ENCODE measurements at places on chromosomes 12 and 14. TPM values are rescaled to one million over a fixed set of nuclear protein-coding genes. Genes with fewer than 3 reads are reported as not detected.
A peak's percentile ranks its signal among the peaks of the same experiment; 100 is the strongest.

The MFAP5 gene
- not detected for total RNA-seq

GRCh38 chr12:126247936-126248335, 1182.7 kb downstream of the AACS start:
- no peak for DNase-seq

- DNase-seq, result no peak
Measured at GRCh38 chr14:97532052-97532451, 734.9 kb downstream of the VRK1 start.

GRCh38 chr12:93016752-93017350, 87.8 kb upstream of the EEA1 start:
- DNase-seq, result no peak

The ITGA7 gene
- 1.5 TPM for total RNA-seq

GRCh38 chr12:84046859-84047258, 865.7 kb downstream of the SLC6A15 start:
- DNase-seq, result no peak

GRCh38 chr14:96602186-96602585, 100.0 kb downstream of the PAPOLA start:
- no peak for DNase-seq

- DNase-seq, result no peak
Measured at GRCh38 chr12:69433653-69434052, 36.5 kb upstream of the FRS2 start.

DNA sequence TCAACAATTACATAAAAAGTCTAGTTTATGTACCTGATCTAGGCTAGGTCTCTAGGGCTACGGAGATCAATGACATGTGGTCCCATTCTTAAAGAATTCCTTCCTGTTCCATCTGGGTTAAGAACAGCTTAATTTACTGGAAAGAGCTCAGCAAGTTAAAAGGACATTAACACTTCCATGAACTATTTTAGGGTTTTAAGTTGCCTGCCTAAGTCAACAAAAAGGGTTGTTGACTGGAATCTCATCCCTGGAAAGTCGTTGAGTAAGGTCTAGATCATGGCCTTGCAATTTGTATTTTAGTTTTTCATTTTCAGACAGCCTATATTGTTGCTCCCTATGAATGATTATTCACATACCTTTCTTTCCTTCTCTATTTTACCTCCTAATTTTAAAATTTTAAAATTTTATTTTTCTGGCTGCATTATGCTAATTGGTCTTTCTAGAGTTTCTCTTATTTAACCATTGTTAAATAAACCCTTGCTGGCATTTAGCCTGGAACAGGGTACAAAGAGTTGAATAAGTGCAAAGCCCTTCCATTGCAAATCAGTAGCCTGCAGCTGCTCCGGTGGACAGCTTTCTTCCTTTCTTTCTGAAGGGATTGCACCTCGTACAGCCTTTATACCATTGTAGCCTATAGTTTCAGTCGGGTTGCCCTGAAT, 66.3 kb downstream of the VRK1 start:
- DNase-seq, result no peak

GRCh38 chr12:50606675-50607375, 102.0 kb downstream of the DIP2B start:
- DNase-seq, result no peak

The ATP23 gene
- total RNA-seq, result 8.3 TPM

The PTGDR gene
- 0.33 TPM for total RNA-seq

DNA sequence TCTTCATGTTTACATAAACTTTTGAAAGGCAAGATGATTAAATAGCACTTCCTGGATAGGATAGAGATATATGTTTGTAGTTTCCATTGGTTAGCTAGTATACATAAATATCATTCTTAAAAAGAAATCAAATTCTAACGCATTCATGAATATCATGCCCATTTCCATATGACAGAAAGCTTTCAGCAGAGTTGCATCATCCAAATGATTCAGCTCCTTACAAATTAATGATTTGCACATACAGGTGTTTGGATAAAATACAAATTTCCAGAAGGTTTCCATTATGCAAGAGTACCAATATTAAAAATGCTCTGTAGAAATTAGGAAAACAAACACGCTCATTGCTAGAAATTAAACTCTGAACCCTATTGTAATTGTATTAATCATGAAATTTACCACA, 264.4 kb downstream of the FOXG1 start:
- DNase-seq, result no peak

GRCh38 chr14:51395361-51395849, 155.4 kb downstream of the TMX1 start:
- no peak for DNase-seq

DNA sequence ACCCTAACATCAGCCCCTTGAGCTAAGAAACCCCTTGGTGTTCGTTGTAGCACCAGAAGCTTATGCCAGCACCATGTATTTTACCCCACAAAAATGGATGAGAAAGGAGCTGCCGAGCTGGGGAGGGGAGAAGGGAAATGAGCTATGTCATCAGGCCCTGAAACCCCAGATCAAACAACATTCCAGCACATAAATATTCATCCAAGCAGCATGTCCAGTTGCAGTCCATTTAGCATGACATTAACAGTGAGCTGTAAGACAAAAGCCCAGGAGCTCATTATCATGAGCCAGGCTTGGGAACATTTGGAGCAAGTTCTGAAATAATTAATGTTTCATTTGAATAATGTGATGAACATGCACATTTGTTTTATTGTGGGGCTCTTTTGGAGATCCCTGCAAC, 630.1 kb upstream of the TMEM132C start:
- DNase-seq, result no peak

The TAS2R42 gene
- not detected for total RNA-seq

DNA sequence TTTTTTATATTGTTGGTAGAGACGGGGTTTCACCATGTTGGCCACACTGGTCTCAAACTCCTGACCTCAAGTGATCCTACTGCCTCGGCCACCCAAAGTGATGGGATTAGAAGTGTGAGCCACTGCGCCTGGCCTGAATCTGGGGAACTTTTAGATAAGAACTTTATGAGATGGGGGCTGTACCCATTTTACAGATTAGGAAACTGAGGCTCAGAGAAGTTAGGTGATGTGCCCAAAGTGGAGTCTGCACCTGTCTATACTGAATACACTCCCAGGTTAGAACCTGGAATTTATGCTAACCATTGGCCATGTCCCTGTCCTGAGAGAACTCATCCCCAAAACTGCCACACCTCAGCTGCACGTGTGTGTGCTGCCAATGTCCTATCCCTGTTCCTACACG, 81.9 kb downstream of the ESRRB start:
- no peak for DNase-seq

- no peak for DNase-seq
Measured at GRCh38 chr12:19998961-19999804, 369.2 kb upstream of the PDE3A start.

The TAS2R50 gene
- total RNA-seq, result 0.56 TPM

DNA sequence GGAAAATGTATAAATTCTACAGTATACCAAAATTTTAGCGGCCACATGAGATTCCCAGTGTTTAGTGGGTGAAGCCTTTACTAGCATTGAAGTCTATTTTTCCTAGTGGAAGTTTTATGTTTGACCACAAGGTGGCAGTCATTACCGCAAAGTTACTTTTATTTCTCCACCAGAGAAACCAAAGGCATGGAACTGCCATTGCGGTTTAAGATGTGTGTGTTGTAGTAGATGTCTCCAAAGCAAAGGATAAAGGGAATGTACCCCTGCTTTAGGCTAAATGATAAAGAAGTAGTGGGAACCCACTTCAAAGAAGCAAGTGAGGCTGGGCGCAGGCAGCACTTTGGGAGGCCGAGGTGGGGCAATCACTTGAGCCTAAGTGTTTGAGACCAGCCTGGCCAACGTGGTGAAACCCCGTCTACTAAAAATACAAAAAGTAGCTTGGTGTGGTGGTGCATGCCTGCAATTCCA, 140.5 kb downstream of the PRKCH start:
- DNase-seq, result peak; percentile 86

The EGLN3 gene
- 17.4 TPM for total RNA-seq

DNA sequence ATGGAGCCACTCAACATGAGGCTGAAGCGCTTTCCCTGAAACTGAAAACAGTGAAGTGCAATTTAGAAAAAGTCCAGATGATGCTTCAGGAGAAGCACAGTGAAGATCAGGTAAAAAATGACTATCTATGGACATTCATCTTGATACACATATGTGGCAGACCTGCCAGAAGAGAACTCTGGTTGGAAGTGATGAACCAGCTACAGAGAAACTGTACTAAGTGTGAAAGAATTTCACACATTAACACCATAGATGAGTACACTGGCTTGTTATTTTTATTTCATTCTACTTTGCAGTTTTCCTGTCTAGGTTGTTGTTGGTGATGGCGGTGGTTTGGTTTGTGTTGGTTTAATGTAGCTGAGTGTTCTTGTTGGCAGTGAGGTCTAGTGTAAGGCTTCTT, 174.7 kb downstream of the ESR2 start:
- DNase-seq, result no peak

- no peak for DNase-seq
Measured at GRCh38 chr14:39683691-39684260, 251.5 kb upstream of the FBXO33 start.

DNA sequence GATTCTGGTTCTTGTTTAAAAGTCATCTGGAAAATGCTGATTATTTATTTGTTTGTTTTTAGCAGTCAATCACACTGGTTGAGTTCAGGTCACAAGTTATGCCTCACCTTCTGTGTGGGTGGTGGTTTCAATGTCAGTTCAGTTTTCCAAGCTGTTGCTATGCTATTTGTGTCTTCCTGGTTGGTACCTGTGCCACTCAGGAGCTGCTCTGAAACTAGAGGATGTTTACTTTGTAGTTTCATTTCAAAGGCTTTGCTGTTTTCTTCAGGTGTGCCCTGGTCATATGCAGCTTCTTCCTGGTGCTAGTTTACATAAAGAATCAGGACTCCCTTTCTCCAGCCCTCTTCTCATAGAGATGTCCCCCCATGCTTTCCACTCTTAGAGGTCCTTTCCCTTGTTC, 75.7 kb upstream of the PPP4R3A start:
- DNase-seq, result no peak

- peak; percentile 64 for DNase-seq
Measured at GRCh38 chr12:623172-623864, 39.9 kb downstream of the NINJ2 start.

GRCh38 chr14:71748196-71748595, 184.0 kb upstream of the RGS6 start:
- DNase-seq, result no peak

The OLR1 gene
- total RNA-seq, result not detected

The SDR9C7 gene
- total RNA-seq, result not detected

- DNase-seq, result no peak
Measured at GRCh38 chr14:24813089-24813815, 179.3 kb upstream of the GZMB start.

GRCh38 chr12:67940780-67941243, 48.4 kb upstream of the IFNG-AS1 start:
- DNase-seq, result no peak

DNA sequence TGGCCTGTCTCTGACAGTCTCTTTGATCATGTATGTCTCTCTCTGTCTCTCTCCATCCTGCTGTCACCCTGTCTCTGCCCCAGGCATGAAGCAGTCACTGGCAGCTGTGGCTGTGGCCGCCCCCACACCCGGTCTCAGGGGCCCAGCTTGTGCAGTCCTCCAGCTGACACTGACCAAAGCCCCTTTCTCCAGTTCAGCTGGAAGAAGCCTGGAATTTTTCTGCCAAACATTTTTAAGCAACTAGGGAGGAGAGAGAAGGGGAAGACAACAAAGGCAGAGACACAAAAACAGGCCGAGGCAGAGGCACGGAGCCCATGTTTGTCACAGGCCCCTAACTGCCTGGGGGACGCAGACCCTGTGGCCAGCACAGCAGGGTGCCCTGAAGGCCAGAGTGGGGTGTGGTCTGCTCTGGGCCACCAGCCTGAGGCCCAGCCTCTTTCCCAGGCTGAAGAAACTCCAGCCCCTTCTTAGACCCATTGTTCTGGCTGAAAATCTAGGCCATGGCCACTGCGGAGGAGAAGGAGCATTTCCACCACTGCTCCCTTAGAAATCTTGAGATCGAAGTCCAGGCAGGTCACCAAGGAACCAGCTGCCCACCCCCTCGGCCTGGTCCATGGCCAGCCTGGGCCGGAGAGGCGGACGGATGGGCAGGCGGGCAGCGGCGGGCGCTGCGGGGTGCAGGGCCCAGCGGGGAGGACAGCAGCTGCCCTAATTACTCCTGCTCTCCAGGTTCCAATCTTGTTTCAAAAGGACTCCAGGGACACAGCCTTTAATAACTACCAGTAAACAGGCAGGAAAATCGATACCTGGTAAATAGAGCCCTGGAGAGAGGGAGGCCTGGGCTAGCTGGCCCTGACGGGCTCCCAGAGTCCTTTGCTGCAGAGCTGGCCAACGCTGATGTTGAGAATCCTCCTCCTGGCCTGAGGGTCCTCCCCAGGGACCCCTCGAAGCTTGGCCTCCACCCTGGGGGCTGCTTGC, 14.9 kb downstream of the DTX1 start:
- DNase-seq, result no peak

The SRP54 gene
- total RNA-seq, result 73.6 TPM

The ISCA2 gene
- total RNA-seq, result 20.8 TPM

The REP15 gene
- 0.77 TPM for total RNA-seq

- no peak for DNase-seq
Measured at GRCh38 chr14:100570726-100571454, 16.3 kb downstream of the BEGAIN start.

The TMX1 gene
- total RNA-seq, result 53.6 TPM

DNA sequence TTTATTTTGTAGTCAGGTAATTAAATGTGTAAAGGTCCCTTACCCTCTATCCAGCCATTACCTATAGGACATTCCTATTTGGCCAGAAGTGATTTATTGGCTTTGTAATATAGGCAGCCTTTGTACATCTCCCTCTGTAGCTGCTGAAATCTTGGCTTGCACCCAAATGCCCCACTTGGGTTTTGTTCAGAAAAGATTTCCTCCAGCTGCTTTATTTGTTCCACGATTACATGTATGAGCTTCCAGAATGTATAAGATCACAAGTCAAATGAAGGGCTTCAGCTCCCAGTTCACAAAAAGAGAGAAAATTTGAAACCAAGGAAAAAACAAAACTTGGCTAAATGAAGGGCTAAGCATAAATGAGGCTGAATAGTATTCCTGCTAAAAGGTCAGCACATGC, 103.4 kb downstream of the EFCAB11 start:
- DNase-seq, result no peak

GRCh38 chr12:90729736-90730135, 225.2 kb downstream of the CCER1 start:
- no peak for DNase-seq

DNA sequence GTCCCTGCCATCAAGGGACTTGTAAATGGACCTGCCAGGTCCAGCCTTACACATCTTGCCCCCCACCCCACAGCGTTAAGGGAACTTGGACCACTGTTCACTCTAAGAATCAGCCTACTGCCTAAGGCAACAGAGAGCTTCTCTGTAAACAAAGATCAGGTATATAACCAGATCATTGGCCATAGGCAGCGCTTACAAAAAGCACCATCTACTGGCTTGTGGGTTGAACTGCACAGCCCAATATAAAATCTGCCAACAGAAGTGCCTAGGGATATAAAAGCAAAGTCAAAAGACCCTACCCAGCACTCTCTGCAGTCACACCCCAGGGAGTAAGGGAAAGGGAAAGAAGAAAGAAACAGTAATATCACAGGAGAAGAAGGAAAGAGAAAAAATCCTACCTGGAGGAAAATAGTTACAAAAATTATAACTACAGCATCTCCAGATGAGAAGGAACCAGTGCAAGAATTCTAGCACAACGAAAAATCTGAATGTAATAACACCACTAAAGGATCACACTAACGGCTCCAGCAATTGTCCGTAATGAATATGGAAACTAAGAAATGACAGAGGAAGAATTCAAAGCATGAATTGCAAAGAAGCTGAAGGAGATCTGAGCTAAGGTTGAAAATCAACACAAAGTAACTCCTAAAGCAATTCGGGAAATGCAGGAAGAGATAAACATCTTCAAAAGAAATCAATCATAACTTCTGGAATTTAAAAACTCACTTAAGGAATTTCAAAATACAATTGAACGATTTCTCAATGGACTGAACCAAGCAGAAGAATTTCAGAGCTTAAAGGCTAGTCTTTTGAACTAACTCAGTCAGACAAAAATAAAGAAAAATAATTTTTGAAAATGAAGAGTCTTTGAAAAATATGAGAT, 95.2 kb upstream of the PCED1B start:
- DNase-seq, result peak; percentile 81
